Immature natural killer cell (primary cell): ENCODE measurements at places on chromosomes 3 and 15.

DNA sequence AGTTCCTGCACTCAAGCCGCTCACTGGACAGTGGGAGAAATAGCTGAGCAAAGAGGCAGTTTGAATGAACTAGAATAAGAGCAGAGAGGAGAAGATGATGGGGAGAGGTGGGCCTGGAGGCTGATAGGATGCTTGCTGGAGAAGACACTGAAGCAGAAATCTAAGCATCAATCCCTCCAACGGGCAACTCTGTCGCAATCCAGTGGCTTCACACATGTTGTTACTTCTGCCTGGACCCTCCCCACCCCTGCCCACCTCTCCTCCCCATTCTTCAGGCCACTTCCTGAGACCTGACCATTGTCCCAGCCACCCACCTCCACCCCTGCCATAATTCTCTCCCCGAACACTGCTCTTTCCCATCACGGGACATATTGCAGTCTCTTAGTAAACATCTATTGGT lies 76.0 kb downstream of the SRGAP3 start:
- no peak for DNase-seq

GRCh38 chr15:52113235-52113634 lies 660 bp upstream of the BCL2L10 start:
- no peak for DNase-seq

DNA sequence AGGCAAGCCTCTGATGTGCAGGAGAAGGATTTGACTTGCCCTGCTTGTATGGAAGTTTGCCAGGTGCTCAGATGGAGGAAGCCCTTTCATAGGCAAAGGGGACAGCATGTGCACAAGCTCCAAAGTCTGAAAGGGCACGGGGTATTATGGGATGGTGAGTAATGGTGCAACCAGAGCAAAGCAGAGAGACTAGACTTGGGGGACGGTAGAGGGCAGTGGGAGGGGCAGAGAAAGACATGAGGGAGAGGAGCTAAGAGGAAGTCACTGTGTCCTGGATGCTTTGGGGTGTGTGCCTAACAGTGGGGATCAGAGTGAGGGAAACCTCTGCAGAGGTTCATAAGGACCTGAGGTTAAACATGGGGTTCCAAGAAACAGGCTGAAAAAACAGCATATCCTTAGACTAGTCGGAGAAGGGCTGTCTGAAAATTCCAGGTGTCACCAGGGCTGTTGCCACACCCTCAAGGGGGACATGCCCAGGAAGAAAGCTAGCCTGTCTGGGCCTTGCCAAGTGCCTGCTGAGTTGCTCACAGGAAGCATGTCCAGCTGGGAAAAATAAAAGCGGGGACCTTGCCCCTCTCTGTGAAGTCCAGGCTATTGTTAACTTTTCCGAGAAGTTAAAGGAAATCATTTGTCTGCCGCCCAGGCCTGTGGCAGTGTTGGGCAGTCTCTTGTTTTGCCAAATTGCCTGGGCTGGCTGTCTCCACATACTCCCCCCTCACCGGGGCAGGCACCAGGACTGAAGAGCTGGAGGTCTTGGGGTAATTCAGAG lies 47.1 kb downstream of the HRH1 start:
- no peak for DNase-seq

DNA sequence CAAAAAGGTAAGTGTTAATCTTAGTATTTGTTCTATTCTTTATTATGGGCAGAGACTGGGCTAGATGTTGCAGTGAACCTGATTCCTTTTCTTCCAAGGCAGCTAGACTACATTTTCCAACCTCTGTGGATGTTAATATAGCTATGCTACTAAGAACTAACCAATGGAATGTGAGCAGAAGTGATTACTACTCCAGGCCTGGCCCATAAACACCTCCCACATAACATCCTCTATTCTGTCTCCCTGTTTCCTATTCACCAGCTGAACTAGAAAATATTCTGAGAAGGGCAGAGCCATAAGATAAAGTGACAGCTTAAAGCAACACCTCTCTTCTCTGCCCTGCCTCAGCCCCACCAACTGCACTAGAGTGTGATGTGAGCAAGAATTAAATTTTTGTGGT lies 29.4 kb downstream of the CD200R1L start:
- no peak for DNase-seq

DNA sequence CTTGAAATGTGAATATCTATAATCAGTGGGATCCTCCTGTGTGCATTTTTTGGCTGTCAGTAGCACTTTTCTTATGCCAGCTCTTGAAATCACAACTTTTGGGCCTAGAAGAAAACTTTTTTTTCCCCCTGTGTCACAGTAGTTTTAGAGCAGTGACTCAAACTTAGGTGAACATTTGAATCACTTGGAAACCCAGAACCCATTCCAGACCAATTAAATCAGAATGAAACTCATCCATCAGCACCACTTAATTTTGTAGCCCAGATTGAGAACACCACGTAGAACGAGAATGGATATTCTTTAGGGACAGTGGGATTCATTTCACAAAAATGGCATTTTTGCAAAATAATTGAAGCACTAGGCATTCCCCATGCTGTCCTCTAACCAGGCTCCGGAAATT lies 224.8 kb upstream of the NANOGP8 start:
- no peak for DNase-seq

- DNase-seq = no peak
Measured at GRCh38 chr3:197713477-197713822, 23.3 kb downstream of the RUBCN start.
